ENCODE measurements at places on chromosomes 5 and 9.

GRCh38 chr5:143682246-143682905, 129.6 kb upstream of the HMHB1 start:
- DNase-seq, result no peak

DNA sequence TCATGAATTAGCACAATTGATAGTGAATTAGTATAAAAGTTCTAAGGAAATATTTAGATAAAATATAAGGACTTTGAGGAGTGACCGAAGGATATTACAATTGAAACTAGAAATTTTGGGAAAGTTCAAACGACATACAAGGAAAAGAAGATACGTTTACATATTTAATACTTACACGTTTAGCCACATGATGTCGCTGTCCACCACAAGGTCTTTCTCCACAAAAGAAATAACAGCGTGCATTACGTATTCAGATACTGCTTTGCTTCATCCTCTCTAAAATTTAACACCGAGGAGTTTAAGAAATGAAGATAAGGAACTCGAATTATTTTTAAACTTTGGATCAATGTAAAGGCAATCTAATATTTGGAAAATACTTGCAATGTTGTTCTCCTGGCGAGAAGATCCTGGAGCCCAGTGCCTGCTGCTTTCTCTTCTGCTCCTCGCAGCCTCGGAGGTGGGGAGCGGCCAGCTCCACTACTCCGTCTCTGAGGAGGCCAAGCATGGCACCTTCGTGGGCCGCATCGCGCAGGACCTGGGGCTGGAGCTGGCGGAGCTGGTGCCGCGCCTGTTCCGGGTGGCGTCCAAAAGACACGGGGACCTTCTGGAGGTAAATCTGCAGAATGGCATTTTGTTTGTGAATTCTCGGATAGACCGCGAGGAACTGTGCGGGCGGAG, at the start of gene PCDHA3:
TSS of gene PCDHA3 (plus strand) at position 242 of the 678 bp plus-strand sequence.
- DNase-seq, result no peak

DNA sequence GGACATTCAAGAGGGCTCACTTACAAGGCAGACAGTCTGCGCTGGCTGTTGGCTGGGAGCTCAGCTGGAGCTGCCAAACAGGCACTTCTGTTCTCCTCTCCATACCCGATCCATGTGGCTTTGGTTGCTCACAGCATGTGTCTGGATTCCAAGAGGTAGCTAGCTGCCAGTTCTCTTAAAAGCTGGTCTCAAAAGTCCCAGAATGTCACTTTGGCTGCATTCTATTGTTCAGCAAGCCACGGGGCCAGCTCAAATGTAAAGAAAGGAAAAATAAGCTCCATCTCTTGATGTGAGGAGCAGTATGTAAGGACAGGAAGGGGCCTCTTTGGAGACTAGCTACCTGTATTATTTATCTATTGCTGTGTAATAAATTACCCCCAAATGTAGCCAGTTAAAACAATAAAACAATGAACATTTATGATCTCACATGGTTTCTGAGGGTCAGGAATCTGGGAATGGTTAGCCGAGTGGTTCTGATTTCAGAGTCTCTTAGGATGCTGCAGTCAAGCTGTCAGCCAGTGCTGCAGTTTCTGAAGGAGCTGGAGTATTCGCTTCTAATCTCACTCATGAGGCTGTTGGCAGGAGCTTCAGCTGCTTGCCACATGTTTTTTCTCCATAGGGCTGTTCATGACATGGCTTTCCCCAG, 112.7 kb upstream of the CLINT1 start:
- no peak for DNase-seq

GRCh38 chr5:180142021-180142765, 66.8 kb downstream of the RASGEF1C start:
- no peak for DNase-seq

GRCh38 chr9:126505697-126506346, 107.9 kb upstream of the LMX1B start:
- no peak for DNase-seq

DNA sequence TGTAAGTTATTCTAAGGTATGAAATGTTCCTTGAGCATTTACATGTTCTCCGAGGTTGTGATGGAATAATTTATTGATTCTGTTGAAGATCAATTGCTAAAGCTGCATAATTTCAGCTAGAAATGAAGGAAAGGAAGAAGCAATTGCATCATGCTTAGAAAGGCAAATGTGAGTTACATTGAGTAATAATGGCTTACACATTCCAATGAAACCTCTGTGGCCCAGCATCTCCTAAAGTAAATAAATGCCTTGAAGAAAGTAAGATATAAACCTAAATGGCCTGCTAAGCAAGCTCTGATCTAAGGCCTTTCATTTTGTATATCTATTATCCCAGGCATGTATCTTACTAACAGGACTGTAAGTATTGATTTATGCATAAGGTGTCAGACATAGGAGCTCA, 677.3 kb upstream of the RGMB start:
- no peak for DNase-seq

- DNase-seq, result no peak
Measured at GRCh38 chr5:58925627-58926540, 343.0 kb downstream of the RAB3C start.

DNA sequence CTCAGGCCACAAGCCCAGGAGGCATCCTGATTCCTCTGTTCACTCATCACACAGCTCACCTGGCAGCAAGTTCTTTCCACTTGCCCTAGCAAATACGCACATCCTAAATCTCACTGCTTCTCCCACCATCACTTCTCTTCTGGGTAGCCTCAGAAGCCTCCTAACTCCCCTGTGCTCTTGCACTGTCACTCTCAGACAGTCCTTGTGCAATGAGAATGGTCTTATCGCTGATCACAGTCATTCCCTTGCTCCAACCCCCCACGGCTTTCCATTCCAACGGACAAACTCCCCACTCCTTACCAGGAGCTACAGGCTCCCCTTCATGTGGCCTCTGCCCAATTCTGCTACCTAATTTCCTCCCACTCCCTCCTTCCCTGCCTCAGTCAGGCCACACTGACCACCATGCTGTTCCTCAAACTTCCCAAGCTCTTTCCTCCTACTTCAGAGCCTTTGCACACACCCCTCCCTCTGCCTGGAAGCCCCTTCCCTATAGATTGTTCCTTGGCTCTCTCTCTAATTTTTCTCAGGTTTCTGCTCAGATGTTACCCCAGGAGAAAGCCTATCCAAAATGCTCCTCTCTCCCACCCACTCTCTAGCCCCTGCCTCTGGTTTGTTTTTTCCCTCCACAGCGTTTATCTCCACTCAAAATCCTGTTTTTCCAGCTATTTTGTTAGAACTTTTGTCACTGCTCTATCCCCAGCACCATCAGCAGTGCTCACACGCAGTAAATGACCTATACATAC, 34.1 kb upstream of the TNFAIP8 start:
- no peak for DNase-seq

DNA sequence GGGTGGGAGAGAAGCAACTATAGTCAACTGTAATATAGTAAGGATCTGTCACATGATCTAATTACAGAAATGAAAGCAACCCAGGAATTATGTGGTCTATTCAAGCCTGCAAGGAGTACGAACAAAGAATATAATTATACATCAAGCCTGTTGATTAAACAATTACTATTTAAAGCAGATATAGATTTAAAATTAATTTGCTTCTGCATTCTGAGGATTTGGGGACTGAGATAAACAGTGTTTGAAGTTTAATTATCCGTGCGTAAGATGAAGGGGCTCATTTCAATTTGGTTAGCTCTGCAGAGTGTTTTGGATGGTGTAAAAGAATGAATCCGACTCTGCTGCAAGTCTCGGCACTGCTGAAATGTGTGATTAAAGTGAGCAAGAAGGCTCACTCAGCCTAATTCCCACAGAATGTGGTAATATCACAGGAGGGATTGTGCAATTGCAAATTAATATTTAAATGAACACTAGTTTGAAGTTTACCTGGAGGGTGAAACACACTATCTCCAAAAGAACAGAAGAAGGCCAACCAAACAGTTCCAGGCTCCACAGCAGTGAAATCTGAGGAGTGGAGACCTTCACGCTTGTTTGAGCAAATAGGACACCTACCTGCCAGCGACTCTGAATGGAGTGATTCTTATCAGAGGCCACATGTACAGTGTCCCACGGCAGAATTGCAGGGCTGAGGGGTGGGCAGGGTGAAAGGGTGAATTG, 420.6 kb upstream of the SLC30A5 start:
- DNase-seq, result no peak

GRCh38 chr5:144198386-144198785, 27.7 kb downstream of the KCTD16 start:
- DNase-seq, result no peak

DNA sequence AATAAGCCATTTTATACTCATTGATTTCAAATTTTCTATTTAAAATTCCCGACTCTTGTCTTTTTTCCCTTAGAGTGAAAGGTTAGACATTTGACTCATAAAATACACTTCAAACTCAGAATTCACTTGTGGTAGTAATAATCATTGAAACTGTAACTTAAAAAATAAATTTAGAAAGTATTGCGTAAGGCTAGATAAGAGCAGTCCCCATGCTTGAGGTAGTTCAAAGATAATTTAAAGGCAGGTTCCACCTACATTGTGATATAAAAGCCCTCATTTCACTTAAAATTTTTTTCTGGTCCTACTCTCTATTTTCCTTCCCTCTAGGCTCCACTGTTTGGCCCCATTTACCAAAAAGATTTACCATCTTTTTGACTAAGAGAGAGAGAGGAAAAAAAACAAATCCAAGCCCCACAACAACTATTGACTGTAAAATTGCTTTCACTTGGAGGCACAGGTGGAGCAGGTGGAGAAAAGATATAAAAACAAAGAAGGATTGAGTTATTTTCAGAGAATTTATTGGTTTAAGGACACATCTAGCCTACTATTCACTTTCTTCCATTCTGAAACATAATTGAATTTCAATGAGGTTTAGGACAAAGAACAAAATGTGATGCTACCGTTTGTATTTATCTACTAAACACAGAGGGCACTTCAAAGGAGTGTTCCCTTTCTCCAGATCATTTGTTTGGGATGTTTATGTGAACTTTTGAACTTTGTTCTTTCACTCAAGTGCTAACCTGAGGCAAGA, 61.0 kb downstream of the FBXO4 start:
- no peak for DNase-seq

- DNase-seq, result no peak
Measured at GRCh38 chr5:43041110-43041668, 1.1 kb upstream of the ANXA2R start.

DNA sequence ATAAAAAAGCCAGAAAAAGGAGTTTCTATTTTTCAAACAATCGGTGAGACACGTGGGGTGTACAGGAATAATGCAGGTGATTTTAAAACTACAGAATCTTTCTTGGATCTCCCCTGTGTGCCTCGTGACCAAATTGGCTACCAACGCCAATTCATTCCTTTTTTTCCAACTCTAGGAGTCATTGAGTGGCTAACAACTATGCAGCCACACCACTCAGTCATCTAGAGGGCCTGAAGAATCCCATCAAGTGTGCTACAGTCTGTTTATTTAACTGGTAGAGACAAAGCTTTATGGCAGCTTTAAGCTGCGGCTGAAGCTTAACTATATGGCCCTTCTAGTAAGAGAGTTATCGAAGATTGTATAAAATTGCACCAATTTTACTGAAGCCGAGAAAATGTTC, 113.1 kb upstream of the NIPBL start:
- DNase-seq, result no peak

GRCh38 chr9:4486176-4486575, 4.1 kb upstream of the SLC1A1 start:
- no peak for DNase-seq

GRCh38 chr5:149358868-149359495, 1.1 kb downstream of the PCYOX1L start:
- no peak for DNase-seq

- no peak for DNase-seq
Measured at GRCh38 chr9:131287359-131287758, 2.2 kb upstream of the PLPP7 start.

GRCh38 chr5:141529002-141529401, 40.1 kb downstream of the PCDHGC5 start:
- no peak for DNase-seq

GRCh38 chr9:93593144-93593658, 16.8 kb downstream of the PHF2 start:
- DNase-seq, result no peak

DNA sequence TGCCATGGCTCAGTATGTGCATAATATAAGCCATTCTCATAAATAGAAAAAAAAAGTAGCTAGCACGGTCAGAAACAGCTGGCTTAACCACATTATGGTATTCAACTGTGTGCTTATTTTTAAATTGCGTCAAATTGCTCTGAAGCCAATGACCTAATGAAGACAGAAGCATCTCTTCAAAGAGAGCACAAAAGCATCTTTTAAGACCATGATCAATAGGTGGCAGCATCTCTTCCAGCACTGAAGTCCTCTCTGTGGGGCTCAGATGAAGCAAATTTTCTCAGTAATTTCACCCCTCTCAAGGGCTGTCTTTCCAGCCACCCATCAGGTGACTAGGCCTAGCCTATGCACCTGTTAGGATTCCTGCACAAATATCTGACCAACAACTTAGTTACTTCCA, 251.4 kb downstream of the GLIS3 start:
- no peak for DNase-seq

Measured in pancreas (tissue), 10 donors.